ENCODE measurements at places on chromosomes 16 and 17.

GRCh38 chr17:50060951-50061712 lies 5.2 kb downstream of the ITGA3 start:
- no peak for DNase-seq

GRCh38 chr16:25051406-25052150 lies 36.4 kb upstream of the ARHGAP17 start:
- no peak for DNase-seq

DNA sequence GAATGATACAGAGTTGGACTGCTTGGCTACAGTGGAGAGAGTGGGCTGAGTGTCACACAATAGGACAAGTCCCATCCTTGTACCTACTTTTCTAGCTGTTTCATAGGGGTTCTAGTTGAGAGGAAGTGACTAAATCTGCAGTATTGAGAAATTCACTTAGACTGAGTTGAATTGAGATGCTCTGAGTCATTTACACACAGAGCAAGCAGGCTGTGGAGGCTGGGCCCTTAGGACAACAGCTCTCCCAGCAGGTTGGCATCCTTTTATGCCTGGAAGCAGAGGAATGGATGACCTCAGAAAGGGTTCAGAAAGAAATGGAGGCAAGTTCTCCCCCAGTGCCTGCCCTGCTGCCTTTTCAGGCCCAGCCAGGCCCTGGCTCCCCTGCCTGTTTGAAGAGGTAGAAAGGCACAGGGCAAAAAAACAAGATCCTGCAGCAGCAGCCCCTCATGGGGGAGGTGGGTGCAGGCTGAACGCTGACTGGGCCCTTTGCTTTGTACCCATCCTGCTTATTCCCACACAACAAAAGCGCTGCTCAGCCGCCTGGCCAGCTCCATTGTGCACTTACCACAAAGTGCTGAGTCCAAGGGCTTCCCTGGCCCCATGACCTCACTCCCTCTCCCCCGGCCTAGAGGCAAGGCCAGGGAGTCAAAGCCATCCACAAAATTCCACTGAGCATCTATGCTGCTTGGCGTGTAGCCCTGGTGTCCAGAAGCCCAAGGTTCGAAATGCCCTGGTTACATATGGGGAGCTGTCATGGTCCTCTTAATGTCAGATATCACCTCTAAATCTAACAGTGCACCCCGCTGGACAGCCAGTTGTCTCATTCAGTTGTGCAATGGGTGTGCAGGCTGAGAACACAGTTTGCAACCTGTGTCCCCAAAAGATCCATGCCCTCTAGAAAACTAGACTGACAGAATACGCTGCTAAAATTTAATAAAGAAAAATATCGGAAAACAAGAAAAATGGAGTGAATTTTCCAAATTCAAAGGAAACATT lies 5.4 kb upstream of the CRYBA1 start:
- no peak for DNase-seq

DNA sequence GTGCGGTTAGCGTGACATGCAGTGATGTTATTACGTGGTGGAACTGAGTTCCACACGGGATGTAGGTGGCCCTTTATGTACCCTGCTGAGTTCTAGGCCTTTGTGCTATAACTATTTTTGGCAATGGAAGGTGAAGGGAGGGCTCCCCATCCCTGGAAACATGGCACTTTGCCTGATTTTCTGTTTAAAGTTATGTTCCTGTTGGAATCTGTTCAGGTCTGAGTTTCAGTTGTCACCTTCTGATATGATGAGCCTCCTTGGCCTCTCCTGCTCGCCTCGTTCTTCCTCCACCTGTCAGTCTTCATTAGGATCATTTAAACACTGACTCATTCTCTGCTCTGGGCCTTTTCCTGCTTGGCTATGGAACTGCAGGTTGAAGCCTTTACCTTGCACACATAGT lies 200.6 kb downstream of the FTO start:
- DNase-seq = no peak

- DNase-seq = no peak
These were observed 21.4 kb downstream of the NF1 start for GRCh38 chr17:31116167-31116566.

DNA sequence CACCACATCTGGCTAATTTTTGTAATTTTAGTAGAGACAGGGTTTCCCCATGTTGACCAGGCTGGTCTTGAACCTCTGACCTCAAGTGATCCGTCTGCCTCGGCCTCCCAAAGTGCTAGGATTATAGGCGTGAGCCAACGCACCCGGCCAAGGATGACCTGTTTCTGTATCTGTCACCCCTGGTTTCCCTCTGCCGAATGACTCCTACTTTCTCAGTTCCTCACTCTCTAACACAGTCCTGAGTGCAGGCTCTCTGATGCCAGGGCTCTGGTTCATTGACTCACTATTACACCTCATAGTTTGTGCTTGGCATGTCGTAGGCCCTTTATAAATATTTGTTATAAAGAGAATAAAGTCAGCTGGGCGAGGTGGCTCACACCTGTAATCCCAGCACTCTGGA lies 10.7 kb upstream of the PRPF8 start:
- no peak for DNase-seq

DNA sequence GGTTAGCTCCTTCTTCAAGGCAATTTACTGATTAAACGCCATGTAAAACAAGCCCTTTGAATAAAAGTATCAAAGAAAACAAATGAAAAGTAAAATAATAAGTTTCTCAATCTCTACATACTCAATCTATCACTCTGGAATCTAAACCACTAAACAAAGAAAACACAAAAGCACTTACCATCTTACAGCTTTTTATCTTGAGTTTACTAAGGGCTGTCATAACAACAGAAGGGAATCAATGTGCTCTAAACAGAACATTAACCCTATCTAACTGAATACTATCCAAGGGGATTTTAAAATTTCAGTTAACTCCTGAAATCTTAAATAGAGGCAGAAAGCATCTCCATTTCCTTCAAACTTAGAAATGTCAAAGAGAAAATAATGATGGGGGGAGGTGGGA lies 3.4 kb downstream of the SKA2 start:
- no peak for DNase-seq

DNA sequence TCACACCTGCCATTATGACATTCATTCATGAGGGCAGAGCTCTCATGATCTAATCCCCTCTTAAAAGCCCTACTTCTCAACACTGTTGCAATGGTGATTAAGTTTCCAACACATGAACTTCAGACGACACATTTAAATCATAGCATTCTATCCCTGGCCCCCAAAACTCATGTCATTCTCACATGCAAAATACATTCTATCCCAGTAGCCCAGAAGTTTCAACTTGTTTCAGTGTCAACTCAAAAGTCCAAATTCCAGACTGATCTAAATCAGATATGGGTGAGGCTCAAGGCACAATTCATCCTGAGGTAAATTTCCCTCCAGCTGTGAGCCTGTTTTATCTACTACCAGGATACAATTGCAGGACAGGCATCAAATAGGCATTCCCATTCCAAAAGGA lies 25.2 kb downstream of the LYRM1 start:
- DNase-seq = no peak

GRCh38 chr16:54286366-54287130 lies at the start of gene IRX3:
Gene IRX3 (minus strand): TSS chr16:54286787. CDS start chr16:54286050, 737 bp downstream.
- DNase-seq = no peak

DNA sequence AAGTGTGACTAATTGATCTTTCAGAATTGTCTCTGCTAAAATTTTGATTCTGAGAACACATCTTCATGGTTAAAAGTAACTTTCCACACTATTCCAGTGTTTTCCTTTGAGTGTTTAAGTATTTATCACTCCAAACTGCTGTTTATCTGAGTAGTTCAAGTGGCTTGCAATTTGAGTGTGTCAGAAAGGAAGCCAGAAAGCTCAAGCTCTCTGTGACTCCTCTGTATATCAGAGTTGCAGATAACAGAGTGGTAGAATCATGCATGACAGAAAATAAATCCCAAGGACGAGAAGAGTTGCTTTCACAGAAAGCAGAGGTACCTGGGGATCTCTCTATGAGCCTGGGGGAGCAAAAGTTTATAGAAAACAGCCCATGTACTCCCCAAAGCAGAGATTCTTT lies 130.0 kb downstream of the CYB561 start:
- DNase-seq = no peak
